Osteoblast (primary cell): ENCODE measurements at places on chromosomes 7 and 10. TPM values are rescaled to one million over a fixed set of nuclear protein-coding genes. Genes with fewer than 3 reads are reported as not detected.
A peak's percentile ranks its signal among the peaks of the same experiment; 100 is the strongest.

- no peak for DNase-seq
These were observed 122.8 kb upstream of the SHH start for GRCh38 chr7:155935005-155935557.

GRCh38 chr10:37654466-37654865 lies 202.9 kb downstream of the ZNF248 start:
- DNase-seq = no peak

DNA sequence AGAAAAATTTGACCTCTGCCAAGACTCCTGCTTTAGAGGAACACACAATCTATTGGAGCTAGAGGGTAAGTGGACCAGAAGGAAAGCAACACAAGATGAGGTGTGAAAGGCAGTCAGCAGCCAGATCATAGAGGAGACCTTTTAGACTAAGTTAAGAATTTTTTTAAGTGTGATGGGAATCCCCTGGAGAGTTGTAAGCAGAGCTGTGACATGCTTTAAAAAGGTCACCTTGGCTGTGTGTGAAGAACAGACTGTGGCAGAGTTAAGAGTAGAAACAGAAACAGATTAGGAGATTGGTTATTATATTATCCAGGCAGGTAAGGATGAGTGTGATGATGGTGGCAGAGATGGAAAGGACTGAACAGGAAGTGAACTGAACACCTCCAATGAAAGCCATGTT lies 23.5 kb downstream of the CPEB3 start:
- DNase-seq = no peak

DNA sequence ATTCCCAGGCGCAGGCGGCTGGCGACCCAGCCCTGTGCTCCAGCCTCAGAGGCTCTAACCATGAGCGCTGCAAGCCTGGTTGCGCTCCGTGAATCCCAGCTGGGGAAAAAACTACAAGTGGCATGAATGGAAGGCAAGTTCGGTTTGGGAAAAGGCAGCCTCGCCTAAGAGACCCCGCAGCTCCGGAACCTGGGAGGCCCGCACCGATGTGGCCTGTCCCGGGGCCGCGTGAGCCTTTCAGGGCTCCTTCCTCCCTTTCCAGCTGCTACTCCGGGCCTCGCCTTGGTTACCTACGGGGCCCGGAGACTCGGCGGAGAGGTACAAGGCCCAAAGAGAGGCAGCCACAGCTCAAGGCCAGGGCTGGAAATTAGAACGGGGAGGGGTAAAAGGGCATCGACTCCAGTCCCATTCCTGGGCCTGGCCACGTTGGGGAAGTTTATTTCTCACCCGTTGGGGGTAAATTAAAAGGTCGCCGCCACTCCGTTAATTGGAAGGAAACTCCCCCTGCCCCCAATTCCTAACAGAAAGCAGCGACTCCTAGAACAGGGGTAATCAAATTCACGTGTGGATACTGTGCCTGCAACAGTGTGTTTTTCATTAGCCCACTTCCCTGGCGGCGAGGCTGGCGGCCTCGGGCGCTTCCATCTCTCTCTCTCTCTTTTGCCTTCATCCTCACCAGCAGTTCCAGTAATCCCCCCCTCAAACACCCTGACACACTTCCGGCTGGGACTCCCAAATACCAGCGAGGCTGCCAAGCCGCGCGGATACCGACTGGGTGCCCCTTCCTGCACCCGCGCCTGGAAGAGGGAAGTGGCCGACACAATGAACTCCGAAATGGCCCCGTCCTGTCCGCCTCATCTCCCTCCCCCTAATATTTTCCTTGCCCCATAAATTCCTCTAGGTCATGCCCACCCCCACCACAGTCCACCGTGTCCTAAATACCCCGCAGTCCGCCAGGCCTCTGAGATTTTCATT lies 1.5 kb upstream of the HOXA9 start:
- DNase-seq = peak; percentile 92

DNA sequence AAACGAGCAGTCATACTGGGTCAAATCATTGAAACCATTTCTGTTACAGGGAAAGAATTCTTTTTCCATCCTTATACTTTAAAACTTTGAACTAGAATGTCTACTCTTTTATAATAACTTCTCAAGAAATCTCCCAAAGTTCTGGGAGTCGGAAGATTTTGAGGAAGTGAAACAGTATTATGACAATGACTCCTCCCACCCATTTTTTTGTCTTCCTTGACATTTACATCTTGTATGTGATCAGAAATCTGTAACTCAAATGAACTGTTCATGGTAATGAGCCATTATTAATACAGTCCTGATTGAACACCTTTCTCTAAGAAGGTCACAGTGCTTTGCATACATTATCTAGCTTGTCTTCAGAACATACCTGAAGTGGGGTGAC lies 227.4 kb downstream of the CELF2 start:
- DNase-seq = no peak

DNA sequence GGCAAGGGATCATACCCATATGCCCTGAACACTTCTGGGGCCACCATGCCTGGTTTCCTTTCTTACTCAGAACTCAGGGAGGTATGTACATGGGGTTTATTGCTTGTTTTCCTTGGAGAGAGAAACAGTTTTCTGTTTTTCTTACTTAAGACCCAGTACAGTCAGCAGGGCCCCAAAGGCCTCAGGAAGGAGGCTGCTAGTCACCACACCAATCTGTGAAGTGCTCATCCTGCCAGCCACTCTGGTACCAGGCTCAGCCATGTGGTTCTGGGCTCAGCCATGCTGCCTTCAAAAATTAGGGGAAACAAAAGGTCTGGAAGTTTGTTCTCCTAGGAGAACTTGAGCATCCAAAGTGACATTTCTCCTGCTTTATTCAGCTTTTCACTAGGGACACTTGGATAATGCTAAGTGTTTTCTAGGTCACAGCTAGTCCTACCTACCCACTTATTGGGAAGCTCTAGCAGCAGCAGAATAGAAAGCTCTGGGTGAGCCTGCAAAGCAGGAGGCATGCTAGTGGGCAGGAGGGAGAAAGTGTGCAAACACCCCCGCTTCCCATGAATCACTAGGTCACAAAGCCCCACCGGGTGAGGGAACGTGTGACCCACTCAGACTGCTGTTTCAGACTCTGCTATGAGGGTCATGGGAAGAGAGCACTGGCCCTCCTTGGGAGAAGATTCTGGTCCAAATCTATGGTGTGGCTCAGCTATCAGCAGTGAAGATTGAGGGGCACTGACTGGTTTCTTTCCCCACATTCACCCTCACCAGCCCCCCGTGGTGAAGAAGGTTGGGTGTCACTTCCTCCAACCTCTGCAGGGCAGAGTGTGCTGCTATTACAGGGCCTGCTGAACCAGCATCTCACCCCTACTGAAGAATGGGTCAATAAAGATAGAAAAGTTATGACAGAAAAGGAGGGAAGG lies 23.9 kb downstream of the NUDCD3 start:
- peak; percentile 91 for DNase-seq

DNA sequence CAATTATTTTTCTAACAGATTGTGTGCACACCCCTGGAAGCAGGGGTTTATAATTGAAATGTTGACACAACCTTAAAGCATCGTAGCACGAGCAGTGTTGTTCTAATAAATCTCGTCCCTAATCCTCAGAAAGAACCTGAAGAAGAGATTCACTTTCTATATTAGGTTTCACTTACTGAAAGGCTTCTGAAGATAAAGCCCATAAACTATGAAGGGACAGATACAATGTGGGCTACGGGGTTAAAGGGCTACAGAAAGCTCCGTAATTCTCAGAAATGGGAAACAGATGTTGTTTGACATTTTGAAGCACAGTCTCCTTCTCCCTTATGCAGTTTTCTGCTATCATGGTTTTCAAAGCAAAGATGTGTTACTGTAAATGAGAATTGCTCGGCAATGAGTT lies 479.6 kb downstream of the GATA3 start:
- DNase-seq = no peak

- DNase-seq = no peak
These were observed 315.3 kb downstream of the SDK1 start for GRCh38 chr7:3616306-3616705.

DNA sequence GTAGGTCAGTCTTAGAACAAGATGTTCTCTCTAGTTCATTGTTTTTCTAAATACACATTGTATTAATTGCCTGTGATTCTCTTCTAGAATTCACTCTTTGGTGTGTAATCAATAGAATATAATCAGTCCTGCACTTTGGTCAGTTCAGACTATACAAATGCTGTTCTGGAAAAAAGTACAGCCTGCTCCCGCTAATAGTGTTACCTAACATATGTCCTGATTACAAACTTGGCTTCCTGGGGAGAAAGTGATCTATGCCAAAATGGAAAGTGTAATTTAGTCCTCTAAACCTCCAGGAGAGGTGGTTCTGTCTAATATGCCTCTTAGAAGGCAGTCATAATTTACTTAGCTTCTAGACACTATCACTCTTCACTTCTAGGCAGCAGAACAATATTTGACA lies 215.5 kb downstream of the SEMA3D start:
- DNase-seq = no peak

DNA sequence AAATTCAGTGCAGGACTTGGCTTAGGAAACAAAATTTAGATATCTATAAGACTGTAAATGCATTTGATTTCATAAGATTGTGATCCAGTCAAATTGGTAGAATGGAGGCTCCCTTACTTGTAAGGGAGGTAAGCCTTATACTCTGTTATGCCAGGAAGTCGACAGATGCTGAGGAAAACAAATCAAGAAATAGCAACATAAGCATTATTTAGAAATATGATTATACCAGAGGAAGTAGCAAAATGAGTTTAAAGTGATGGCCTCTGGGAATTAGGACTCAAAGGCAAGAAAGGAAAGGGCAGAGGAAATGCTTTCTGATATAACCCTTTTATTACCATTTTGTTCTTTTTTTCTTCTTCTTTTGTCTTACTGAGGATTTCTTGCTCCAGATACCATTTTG lies 40.5 kb upstream of the MTPAP start:
- no peak for DNase-seq

- peak; percentile 90 for DNase-seq
These were observed 97.0 kb downstream of the LHPP start for GRCh38 chr10:124558339-124559321.

- DNase-seq = no peak
These were observed 192.7 kb upstream of the VWC2 start for GRCh38 chr7:49580761-49581160.

DNA sequence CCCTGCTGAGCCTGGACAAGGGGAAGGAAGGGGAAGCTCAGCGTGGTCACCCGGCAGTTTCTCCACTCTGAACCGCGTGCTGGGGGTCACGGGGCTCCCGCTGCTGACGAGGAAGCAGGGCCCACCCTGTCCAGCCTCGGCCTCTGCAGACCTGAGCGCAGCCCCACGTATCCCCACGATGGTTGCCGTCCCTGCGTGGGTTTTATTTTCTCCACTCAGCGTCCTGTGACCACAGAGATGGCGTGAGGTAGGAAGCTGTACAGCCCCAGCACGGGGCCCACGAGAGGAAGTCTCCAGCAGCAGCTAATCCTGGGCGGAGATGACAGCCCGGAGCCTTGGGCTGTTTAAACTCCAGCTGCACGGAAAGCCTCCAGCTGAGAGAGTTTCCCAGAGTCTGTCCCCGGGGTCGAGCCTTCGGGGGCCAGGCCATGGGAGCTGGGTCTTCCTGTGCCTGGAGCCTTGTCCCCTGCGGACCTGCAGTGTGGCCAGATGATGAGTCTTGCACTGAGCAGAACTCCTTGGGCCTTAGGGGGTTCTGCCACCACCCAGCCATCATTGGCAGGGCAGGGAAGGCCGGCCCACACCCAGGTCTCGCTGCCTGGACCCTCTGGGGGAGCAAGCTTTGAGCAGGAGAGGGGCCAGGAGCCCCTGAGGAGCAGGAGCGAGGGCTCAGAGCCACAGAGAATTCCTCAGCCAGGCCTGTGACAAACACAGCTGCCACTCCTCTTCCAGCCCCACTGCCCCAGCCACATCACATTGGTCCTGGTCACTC lies 72.8 kb upstream of the FAM20C start:
- DNase-seq = no peak

DNA sequence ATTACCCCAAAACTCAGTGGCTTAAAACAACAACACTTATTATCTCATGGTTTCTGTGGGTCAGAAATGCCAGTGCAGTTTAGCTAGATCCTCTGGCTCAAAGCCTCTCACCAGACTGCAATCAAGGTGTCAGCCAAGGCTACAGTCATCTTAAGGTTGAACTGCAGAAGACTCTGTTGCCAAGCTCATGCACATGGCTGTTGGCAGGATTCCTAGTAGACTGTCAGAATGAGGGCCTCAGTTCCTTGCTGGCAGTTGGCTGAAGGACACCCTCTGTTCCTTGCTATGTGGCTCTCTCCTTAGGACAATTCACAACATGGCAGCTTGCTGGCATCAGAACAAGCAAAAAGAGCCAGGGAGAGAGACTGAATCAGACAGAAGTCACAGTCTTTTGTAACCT lies 34.7 kb downstream of the TOMM7 start:
- no peak for DNase-seq

- no peak for DNase-seq
These were observed 55.1 kb downstream of the VOPP1 start for GRCh38 chr7:55517191-55517633.

- DNase-seq = no peak
These were observed 20.2 kb downstream of the CREB3L2 start for GRCh38 chr7:137981668-137982067.

DNA sequence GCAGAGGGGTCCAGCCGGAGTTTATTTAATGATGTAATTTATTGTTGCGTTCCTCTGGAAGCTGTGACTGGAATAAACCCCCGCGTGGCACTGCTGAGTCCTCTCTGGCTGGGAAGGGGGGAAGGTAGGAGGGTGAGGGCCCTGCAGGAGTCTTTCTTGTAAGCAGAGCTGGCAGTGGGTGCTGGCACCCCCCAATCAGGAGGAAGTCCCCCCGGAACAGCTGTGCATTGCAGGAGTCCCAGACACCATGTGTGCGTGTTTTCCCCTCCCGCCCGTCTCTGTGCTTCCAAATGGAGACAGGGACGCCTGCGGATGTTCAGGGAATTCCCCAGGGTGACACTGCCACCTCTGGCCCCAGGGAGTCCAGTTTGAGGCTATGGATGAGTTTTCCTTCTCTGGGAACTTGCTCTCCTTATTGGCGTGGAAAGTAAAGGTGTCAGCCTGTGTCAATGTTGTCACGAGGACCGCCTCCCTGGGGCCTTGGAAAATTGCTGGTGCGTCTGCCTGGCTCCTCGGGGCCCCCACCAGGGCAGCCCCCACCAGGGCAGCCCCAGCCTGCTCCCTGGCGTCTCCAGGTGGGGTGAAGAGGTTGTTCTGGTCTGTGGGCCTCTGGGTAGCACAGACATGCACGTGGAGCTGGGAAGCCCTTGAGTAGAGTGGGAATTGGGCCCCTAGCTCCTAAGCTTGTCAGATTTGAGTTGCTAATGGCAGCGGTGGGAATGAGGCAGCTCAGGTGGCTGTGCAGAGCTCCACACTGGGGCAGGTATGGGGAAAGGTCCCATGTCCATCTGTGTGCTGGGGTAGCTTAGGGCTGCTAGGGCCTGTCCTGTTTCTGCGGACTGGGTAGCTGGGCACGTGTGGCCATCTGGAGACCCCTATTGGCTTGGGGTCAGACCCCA lies 2.7 kb downstream of the FZD9 start:
- peak; percentile 89 for DNase-seq

GRCh38 chr10:42864575-42864974 lies 82.0 kb downstream of the BMS1 start:
- no peak for DNase-seq

The KCNMA1 gene
- total RNA-seq = 72.2 and 77.8 TPM in 2 replicates

The GALNT17 gene
- 0.29 and 0.36 TPM in 2 replicates for total RNA-seq

The NEUROG3 gene
- total RNA-seq = not detected in 2 replicates

The BAMBI gene
- total RNA-seq = 13.6 and 14.8 TPM in 2 replicates

The MARVELD1 gene
- 56.6 and 57.5 TPM in 2 replicates for total RNA-seq

The CASP7 gene
- 17.4 and 21.7 TPM in 2 replicates for total RNA-seq

The TFR2 gene
- total RNA-seq = under 0.01 and 0.29 TPM in 2 replicates

The UCN3 gene
- not detected in 2 replicates for total RNA-seq

The INA gene
- total RNA-seq = 0.29 and 0.36 TPM in 2 replicates

The CALHM3 gene
- not detected in 2 replicates for total RNA-seq

The HTR5A gene
- not detected in 2 replicates for total RNA-seq

The ZCCHC24 gene
- total RNA-seq = 48.5 and 69.5 TPM in 2 replicates

The ADAM8 gene
- 1.2 and 2.2 TPM in 2 replicates for total RNA-seq
